Heart left ventricle (tissue), 16 donors: ENCODE measurements at places on chromosomes 3 and 15. TPM values are rescaled to one million over a fixed set of nuclear protein-coding genes. Genes with fewer than 3 reads are reported as not detected.

GRCh38 chr3:46561951-46562350, 4.2 kb downstream of the LRRC2 start:
- H3K27ac ChIP-seq, result peak overlapping the region; percentile 88
- H3K27me3 ChIP-seq, result peaks cover 9% of the 10 kb centered on the region
- DNase-seq, result no peak
- H3K4me3 ChIP-seq, result no peak overlapping the region
- peaks cover 8% of the 10 kb centered on the region for H3K4me1 ChIP-seq

DNA sequence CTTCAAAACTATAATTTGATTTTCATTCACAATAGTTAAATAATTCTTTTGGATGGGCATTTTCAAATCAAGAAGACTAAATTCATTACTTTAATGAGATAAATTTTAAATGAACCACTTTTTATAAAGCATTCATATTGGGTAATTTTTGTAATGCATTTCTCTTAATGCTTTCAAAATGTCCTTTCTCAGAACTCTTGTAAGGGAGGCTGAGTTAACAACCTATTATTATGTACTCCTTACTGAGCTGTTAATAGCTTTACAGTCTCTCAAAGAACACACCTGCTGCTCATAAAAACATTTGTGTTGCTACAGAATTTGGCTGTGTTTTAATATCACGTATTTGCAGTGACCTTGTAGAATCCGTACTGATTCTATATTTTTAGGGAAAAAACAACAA, 334.0 kb upstream of the ARL6 start:
- H3K4me1 ChIP-seq, result no peaks in the 10 kb centered on the region
- no peak overlapping the region for H3K27ac ChIP-seq
- no peaks in the 10 kb centered on the region for H3K27me3 ChIP-seq
- H3K36me3 ChIP-seq, result no peaks in the 10 kb centered on the region

DNA sequence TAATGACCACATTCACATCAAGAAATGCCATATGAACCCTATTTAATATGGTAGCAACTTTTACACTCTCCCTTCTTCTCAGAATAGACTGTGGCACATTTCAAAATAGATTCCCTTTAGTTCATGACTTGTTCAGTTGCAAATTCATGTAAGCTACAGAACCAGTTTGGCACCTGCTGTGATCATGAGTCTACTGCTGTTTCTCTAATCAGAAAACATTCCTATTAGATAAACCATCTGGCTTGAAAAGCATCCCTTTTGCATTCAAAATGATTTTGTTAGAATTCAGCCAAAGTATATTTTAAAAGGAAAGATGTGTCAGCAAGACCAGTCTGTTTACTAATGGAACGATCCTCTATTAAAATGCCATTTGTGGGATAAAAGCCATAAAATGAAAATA, 304.4 kb downstream of the BCHE start:
- no peaks in the 10 kb centered on the region for H3K36me3 ChIP-seq
- no peaks in the 10 kb centered on the region for H3K27me3 ChIP-seq

DNA sequence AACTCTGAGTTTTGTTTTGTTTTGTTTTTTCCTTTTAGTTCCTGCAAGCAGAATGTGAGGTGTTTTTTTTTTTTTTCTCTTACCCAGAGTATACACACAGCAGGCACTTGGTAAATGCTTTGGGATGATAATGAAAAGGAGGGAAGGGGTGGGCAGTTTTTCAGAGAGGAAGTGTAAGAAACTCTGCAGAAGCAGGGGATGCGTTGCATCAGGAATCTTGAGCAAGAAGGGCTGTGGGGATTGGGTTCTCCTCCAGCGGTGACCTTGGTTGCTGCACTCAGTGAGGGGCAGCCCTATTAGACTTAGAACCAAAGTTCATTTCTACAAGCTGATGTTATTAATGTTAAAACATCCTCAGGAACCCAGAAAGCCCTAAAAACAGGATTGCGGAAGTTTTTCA, 32.2 kb upstream of the TMEM158 start:
- H3K27ac ChIP-seq, result no peak overlapping the region
- H3K27me3 ChIP-seq, result peaks cover 6% of the 10 kb centered on the region
- H3K4me3 ChIP-seq, result no peak overlapping the region

DNA sequence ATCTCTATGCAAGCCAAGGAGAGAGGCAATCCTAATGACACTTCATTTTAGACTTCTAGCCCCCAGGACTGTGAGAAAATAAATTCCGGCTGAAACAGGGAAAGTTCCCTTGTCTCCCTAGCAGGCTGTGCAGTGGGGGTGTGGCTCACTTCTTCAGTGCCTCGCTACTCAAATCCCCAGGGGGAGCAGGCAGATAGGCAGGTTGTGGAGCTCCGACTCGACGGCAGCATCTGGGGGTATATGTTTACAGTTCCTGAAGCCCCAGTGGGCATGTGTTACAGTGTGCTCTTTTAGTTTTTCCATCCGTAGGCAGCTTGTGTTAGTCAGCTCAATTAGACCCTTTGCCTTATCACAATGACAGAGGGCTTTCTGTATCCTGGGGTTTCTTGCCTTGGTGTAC, 836.5 kb downstream of the PDCD6IP start:
- no peak overlapping the region for H3K4me3 ChIP-seq
- H3K27ac ChIP-seq, result no peak overlapping the region
- DNase-seq, result no peak

DNA sequence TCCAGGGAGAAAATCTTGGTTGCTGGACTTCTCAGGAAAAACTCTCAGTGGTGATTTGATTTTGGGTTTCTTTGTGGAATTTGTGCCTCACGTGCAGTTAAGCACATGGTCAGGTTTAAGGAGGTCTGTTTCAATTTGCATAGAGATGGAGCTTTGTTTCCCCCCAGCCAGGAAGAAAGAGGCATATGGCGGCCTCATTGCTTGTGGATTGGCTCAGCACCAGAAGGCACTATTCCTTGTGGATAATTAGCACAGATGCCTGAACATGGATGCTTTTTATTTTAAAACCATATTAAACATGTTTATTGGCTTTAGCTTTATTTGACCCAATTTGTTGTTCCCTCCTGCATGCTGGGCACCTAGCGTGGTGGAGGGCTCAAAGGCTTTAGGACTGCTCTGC, 125.1 kb upstream of the RGMA start:
- H3K36me3 ChIP-seq, result no peaks in the 10 kb centered on the region
- H3K4me1 ChIP-seq, result no peaks in the 10 kb centered on the region
- no peak overlapping the region for H3K4me3 ChIP-seq

DNA sequence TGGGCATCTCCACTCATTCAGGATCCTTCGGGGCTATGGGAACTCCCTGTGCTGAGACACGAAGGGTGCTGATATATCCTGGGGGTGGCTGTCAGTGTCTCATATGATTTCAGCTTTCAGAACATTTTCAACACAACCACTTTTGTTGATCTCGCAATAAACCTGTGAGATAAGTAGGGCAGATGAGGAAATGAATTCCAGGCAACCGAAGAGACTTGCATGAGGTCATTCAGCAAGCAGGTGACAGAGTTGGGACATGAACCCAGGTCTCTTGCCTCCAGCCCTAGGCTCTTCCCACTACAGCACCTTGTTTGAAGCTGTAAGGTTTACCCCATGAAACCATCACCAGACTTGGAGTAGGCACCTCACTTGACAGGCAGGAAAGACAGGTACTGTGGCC, 16.6 kb downstream of the DUOX1 start:
- no peak overlapping the region for H3K4me3 ChIP-seq
- H3K27me3 ChIP-seq, result peaks cover 4% of the 10 kb centered on the region
- no peaks in the 10 kb centered on the region for H3K4me1 ChIP-seq
- no peak overlapping the region for H3K27ac ChIP-seq
- DNase-seq, result no peak

ANXA2 gene
- 547 TPM for polyA plus RNA-seq
